ENCODE measurements at places on chromosomes 7 and 10.
A peak's percentile ranks its signal among the peaks of the same experiment; 100 is the strongest.

DNA sequence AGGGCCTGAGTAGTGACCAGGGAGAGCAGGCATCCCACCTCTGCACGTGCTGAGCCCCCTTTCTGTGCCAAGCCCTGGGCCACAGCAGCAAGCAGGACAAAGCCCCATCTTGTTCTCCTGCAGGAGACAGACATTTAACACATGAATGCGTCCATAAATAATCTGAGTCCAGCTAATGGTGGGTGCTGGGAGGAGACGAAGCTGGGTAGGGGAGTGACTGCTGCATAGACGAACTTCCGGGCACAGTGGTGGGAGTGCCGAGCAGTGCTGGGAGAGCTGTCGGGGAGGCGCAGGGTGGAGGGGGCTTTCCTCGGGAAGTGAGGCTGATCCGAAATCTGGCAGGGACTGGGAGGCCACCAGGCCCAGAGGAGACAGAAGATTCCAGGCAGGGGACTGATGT is 35.2 kb upstream of the SLC29A3 start:
- no peak for DNase-seq

DNA sequence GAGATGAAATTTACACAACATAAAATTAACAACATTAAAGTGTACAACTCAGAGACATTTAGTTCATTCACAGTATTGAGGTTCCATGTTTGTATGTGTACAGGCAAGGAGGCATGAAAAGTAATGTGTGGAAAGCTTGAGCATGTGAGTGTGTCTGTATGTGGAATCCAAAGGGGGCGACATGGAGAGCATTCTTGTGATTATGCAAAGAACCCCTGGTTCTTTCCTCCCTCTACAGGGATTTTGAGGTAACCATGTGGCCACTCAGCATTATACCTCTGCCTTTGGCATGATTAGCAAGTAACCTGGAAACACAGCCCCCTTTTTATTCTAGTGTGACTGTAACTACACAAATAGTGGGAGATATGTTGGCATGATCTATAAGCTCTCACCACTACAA is 21.0 kb downstream of the OR2F1 start:
- no peak for DNase-seq

DNA sequence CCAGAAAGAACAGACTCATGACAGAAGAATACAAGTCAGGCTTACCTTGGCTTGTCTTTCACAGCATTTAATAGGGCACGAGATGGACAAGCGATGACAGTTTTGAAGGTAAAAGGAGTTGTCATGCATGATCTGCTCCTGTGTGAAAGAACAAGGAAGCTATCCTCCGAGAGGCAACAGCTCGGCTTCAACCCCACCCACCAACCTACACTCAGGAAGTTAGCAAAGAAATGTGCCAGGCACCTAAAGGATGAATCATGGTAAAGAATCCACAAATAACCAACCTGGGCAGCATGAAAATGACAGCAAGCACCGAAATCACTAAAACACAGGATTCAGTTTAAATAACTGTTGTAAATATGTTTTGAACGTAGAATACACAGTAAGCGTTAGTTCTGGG is 700.2 kb downstream of the TYW1 start:
- DNase-seq = no peak

DNA sequence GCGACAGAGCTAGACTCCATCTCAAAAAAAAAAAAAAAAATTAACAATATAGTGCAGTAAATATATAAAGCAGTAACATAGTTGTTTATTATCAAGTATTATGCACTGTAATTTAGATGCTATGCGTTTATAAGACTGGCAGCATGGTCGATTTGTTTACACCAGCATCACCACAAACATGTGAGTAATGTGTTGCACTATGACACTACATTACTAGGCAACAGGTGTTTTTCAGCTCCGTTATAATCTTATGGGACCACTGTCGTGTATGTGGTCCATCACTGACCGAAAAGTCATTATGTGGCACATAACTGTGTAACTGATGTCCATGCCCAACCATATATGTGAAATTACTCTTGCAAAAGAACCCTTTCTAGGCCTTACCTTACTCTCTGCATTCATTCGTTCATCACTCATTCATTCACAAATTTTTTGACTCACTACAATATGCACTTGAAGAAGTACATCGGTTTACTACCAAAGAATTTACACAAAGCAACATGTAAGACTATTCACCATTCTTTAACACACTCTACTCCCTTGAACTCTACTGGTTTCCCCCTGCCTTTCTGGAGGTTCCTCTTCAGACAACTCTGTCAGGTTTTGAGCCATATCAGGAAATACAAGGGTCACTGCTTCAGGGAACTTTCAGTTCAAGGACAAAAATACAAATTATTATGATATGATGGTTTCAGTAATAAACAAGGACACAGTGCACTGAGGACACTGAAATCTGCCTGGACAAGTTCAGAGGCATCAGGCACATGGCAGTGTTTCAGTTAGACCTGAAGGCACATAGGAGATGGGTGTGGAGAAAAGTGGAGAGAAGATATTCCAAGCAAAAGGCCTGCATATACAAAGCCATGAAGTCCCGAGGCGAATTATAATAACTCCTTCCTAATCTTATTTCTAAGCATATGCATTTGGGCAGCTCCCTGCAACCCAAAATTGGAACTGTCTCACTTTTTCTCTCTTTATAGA is 17.4 kb downstream of the ITGB1 start:
- no peak for DNase-seq

GRCh38 chr7:115273139-115273772 is 351.4 kb downstream of the MDFIC start:
- no peak for DNase-seq

GRCh38 chr7:138125119-138125518 is 48.9 kb downstream of the AKR1D1 start:
- DNase-seq = no peak

DNA sequence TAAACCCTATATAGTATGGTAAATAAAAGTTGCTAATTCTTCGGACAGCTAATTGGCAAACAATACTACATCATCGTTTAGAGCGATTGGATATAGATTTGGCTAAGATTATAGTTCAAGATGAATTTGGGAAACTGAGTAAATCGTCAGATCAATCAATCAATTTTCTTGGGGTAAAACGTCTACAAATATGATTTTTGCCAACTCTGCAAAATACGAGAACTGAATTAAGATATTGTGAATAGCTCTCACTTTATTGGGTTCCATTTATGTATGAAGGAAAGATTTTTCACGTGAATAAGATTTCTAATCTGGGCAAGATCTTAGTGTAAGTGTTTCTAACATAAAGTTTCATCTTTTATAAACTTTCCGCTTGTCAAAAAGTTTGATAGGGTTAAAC is 132.9 kb upstream of the AGR3 start:
- no peak for DNase-seq

DNA sequence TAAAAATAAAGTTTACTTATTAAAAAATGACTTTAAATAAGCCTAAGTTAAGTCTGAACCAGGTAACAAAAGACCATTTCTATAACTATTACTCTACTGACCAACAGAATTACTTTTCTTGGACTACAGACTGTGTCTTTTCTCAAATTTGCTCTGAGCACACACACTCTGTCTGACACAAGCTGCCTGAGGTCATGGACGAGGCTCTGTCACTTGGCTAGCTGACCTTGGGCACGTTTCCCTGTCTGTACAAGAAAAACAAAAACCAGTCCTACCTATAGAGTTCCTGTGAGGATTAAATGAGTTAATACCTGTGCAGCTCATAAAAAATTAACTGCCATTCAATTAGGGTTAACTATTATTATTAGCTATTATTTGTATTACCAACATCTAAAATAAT is 22.9 kb downstream of the ATE1 start:
- no peak for DNase-seq

- DNase-seq = no peak
These were observed 351.8 kb upstream of the SEMA3A start for GRCh38 chr7:84546403-84546802.

DNA sequence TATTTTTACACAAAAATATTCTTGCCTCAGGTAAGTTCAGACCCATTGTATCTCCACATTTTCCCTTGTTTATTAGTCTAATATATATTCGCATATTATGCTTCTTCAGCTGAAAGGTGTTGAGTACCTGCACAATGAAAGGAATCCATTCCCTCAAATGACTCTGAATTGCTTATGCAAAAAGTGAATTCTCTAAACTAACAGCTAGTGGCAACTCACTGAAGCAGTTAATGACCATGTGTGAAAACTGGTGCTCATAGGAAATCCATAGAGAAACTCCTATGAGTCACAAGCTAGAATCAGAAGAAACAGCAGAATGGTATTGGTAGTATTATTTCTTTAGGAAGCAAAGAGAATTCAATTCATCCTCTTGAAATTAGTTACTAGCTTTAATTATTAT is 33.5 kb upstream of the RNF148 start:
- DNase-seq = no peak

GRCh38 chr7:90605055-90605454 is 8.9 kb downstream of the CDK14 start:
- peak; percentile 69 for DNase-seq

GRCh38 chr7:13743226-13743625 is 246.2 kb downstream of the ETV1 start:
- no peak for DNase-seq

GRCh38 chr7:91814189-91814588 is 66.3 kb downstream of the MTERF1 start:
- no peak for DNase-seq

DNA sequence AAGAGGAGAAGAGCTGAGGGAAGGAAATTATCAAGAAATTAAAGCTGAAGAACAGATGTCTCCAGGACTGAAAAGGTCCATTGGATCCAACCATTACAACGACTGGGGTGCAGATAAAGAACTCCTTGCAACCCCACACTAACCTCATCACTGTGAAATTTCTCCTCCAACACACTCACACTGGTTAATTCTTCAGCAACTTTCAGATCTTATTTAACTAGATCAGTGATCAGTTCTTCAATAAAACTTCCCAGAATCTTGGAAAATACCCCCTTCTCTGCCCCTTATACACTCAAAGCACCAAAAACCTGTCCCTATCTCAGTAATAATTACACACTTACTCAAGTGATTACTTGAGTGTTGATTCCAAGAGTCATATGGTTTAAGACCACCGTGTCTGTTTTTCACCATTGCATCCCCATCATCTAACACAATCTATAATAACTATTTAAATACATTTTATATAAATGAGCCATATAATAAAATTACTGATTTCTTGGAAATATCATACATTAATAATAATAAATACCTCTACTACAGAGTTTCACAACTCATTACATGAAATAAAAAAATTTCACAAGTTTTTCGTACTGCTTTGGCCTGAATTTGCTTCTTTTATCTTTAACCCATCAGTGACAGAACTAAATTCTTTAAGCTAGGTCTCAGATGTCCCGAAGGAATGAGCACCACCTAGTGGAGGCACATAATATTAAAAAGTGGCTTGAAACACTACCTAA is 123.7 kb downstream of the MPP7 start:
- peak; percentile 33 for DNase-seq

GRCh38 chr10:93080350-93081046 is 6.8 kb downstream of the CYP26A1 start:
- peak; percentile 34 for DNase-seq

DNA sequence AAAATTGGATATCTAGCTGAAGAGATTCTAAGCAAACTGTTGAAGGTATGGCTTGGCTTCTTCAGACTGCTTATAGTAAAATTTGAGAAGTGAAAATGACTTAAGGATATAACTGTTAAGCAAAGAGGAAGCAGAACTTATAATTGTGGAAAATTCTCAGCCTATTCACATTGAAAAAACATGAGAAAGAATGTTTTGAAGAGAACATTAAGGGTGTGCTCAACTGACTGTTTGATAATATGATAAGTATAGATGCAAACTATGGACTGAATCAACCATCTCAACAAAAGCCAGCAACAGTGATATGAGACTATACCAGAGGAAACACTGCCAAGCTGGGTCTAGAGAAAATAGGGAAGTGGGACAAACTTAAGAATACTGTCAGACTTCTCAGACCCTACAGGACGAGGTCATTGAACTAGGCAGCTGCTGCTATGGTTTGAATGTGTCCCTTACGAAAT is 133.1 kb upstream of the PPP1R3A start:
- DNase-seq = no peak

DNA sequence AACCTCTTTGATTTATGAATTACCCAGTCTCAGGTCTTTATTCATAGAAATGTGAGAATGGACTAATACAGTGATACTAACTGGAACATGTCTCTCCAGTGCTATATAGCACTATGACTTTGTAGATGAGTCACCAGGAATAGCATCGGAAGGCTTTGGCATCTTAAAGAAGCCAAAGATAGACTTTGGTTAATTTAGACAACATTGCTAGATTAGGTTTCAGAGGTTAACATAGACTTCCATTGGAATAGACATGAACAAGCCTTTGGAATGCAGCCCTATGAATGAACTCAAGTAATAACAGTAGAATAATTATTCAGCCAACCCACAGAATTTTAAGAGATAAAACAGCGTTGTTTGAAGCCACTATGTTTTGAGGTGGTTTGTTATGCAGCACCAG is 169.2 kb downstream of the HGF start:
- DNase-seq = no peak

DNA sequence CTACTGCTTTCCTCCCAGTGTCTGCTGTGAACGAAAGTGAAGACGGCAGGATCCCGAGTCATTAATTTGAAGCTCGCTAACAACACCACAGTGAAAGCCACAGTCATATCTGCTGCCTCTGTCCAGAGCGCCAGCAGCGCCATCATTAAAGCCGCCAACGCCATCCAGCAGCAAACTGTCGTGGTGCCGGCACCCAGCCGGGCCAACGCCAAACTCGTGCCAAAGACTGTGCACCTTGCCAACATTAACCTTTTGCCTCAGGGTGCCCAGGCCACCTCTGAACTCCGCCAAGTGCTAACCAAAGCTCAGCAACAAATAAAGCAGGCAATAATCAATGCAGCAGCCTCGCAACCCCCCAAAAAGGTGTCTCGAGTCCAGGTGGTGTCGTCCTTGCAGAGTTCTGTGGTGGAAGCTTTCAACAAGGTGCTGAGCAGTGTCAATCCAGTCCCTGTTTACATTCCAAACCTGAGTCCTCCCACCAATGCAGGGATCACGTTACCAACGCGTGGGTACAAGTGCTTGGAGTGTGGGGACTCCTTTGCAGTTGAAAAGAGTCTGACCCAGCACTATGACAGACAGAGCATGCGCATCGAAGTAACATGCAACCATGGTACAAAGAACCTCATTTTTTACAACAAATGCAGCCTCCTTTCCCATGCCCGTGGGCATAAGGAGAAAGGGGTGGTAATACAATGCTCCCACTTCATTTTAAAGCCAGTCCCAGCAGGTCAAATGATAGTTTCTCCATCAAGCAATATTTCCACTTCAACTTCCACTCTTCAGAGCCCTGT is 94.8 kb upstream of the KCNMA1 start:
- no peak for DNase-seq
